ENCODE measurements at places on chromosomes 1 and 21.

DNA sequence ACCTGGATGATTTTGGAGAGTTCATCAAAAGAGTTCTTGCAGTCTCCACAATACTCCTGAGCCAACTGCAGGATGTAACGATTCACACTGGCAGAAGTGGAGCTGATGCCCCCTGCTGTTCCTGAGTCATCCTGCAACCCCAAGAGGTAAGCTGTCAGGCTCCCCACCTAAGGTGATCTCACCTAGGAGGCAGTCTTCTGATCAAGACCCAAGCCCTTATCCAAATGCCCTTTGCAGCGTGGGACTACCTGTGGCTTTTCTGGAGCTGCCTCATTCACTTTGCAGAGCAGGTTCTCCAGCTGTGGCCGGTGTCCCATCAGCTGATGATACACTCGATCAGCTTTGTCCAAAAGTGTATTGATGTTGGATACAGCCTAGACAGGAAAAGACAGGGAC is 96.4 kb downstream of the UBR4 start:
- DNase-seq = no peak

- DNase-seq = peak; percentile 3
These were observed 116.3 kb downstream of the DAB1 start for GRCh38 chr1:57307392-57308170.

DNA sequence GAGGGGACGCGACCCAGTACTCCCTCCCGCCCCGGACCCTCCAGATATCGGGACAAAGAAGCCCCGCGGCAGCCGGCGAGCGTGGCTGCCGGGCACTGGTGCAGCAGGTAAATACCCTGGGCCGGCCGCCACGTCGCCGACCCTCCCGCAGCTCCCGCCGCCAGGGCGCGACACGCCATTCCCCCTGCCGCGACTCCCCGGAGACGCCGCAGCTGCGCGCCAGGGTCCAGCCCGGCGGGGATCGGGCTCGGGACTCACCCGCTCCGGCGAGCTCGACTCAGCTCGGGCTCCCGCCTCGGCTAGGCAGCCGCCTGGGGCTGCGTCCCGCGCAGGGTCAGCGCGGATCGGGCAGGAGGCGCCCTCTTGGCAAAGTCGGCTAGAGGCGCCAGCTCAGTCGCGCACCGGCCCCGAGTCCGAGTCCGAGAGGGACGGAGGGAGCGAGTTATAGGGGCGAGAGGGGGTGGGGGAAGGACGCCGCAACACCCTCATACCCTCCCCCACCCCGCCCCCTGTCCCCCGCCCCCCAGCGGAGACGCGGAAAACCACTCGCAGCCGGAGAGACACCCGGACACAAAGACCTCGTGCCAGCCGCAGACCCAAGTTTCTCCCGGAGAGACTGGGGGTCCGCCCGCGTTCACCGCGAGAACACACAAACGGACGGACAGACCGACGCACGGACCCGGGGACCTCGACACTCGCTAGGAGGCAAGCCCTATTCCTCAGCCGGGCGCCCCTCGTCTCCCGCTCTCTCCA is 985 bp downstream of the SYT6 start:
- DNase-seq = no peak

DNA sequence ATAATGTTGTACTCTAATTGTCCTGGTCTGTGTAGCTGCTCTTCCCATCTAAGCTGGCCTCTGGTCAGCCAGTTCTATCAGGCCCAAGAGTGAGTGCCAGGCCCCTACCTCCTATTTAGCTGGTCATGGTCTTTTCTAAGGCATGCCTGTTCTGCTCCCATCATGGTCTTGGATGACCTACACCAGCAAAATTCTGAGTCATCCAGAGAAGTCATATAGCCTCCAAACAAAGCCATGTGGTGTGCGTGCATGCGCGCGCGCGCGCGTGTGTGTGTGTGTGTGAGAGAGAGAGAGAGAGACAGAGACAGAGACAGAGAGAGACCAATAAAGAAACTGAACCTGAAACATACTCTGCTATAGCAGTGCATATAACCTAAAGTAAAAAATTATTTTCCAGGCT is 254.4 kb downstream of the BRINP2 start:
- DNase-seq = no peak

GRCh38 chr1:211371406-211372105 is 44.9 kb downstream of the TRAF5 start:
- no peak for DNase-seq

- peak; percentile 55 for DNase-seq
These were observed 102.6 kb downstream of the GALNT2 start for GRCh38 chr1:230169454-230170152.

- no peak for DNase-seq
These were observed 87.2 kb downstream of the ATP1A1 start for GRCh38 chr1:116460261-116460660.

GRCh38 chr1:112722601-112723510 is 7.7 kb upstream of the PPM1J start:
- DNase-seq = no peak

GRCh38 chr1:4212796-4213195 is 312.7 kb upstream of the C1orf174 start:
- no peak for DNase-seq

DNA sequence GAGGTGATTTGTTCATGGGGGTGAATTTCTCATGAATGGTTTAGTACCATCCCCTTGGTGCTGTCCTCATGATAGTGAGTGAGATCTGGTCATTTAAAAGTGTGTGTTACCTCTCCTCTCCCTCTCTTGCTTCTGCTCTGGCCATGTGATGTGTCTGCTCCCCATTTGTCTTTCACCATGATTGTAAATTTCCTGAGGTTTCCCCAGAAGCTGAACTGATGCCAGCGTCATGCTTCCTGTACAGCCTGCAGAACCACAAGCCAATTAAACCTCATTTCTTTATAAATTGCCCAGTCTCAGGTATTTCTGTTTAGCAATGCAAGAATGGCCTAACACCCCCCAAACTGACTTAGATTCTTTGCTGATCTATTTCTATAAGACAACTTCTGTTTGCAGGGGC is 249.4 kb upstream of the B3GALT2 start:
- no peak for DNase-seq

DNA sequence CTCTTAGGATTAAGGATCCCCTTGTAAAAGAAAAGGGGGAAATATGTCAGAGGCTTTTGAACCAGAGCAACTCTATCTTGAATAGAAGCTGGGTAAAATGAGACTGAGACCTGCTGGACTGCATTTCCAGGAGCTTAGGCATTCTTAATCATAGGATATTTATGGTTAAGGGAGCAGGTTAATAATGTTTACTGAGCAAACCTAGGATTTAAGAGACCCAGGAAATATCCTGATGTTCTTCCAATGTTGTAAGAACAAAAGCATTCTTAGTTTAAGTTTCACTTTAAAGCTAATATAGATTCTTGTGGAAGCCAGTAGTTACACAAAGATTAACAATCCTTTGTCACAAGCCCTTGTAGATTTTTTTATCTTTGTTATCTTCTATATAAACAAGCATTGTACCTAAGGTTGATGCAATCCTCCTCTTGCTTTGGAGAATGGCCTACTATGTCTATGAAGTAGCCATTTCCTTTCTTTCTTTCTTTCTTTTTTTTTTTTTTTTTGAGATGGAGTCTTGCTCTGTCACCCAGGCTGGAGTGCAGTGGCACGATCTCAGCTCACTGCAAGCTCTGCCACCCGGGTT is 570.2 kb upstream of the BEND5 start:
- DNase-seq = no peak
